Panc1 (cell line): ENCODE measurements at places on chromosomes 13 and 19. TPM values are rescaled to one million over a fixed set of nuclear protein-coding genes. Genes with fewer than 3 reads are reported as not detected.

DDX39A gene
- 117 TPM for total RNA-seq

SIGLEC9 gene
- total RNA-seq, result not detected

CCDC61 gene
- total RNA-seq, result 17.9 TPM

CGB8 gene
- total RNA-seq, result not detected

ZNF136 gene
- 4.6 TPM for total RNA-seq

TMEM38A gene
- 8.4 TPM for total RNA-seq

ZNF837 gene
- 1.6 TPM for total RNA-seq

MEIOSIN gene
- total RNA-seq, result not detected

GRCh38 chr19:54096617-54097106, 3.9 kb downstream of the OSCAR start:
- no peak for DNase-seq

- DNase-seq, result no peak
Observed at GRCh38 chr13:67097892-67098452, 132.2 kb downstream of the PCDH9 start.

GRCh38 chr13:97921176-97921816, 32.2 kb upstream of the IPO5 start:
- no peak for DNase-seq

GRCh38 chr13:112434032-112434431, 57.9 kb downstream of the SPACA7 start:
- no peak for DNase-seq

DNA sequence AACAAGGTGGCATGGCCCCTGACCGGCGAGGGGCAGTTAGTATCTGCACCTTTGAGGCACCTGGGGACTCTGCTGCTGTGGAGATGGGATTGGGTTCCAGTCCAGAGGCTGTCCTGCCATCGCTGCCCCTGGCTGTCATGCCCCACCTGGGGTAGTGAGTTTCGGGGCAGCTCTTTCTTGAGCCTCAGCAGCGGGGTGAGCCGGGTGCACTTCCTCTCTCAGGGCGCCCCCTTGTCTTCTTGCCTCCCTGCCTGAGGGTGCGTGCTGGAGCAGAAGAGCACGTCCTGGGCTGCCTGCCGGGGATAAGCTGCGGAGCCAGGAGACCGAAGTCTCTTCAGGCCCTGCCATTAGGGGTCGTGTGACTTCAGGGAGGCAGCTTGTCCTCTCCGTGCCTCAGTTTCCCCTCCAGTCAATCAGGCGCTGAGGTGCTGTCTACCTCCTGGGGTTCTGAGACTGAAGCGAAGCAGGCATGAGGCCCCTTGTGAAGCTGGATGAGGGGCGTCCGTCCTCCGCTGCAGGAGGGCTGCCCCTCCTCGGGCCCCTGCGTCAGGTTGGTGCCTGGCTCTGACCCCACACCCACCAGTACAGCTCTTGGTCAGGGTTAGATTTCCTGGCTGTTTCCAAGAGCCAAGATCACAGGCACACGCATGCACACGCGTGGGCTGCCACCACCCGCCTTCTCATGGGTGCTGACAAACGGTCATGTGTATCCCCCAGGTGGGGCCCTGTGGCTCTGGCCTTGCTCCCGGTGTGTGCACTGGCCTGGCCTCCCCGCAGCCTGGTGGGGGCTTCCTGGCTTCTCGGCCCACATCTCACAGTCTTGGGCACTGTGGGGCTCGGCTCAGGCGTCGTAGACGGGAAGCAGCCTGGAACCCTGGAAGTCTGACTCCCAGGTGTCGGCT, 8.3 kb downstream of the GNA11 start:
- no peak for DNase-seq

- peak; percentile 32 for DNase-seq
Observed at GRCh38 chr13:112443995-112444311, 67.8 kb downstream of the SPACA7 start.

- no peak for DNase-seq
Observed at GRCh38 chr19:38744298-38744681, at the start of gene CAPN12. TSS of gene CAPN12 (minus strand) at chr19:38744474. CDS start at chr19:38744165, 309 bp downstream.

DNA sequence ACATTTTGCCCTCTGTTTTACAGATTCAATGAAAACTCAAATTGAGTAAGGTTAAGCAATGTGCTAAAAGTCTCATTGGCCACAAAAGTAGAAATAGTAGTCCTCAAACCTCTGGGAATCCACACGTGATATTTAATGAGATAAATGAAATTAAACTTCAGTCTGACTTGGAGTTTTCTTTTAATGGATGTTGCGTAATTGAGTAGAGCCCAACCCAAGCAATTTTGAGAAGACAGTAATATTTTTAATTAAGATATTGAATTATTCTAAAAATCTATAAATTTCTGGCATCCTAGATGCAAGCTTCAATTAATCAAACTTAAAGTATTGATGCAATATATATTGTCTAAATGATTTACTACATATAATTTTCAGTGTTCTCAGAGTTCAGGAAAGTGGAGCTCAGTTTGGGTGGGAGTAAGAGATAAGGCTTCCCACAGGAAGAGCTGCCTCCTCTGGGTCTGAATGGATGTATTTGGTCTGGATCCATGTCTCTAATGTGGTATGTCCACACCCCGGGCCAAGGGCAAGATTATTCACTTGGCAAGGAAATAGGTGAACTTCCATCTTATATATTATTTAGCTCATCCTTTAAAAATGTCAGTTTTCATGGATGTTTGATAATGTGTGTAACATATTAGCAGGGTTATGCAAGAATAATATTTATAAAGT, 6.9 kb downstream of the MBNL2 start:
- DNase-seq, result no peak

DNA sequence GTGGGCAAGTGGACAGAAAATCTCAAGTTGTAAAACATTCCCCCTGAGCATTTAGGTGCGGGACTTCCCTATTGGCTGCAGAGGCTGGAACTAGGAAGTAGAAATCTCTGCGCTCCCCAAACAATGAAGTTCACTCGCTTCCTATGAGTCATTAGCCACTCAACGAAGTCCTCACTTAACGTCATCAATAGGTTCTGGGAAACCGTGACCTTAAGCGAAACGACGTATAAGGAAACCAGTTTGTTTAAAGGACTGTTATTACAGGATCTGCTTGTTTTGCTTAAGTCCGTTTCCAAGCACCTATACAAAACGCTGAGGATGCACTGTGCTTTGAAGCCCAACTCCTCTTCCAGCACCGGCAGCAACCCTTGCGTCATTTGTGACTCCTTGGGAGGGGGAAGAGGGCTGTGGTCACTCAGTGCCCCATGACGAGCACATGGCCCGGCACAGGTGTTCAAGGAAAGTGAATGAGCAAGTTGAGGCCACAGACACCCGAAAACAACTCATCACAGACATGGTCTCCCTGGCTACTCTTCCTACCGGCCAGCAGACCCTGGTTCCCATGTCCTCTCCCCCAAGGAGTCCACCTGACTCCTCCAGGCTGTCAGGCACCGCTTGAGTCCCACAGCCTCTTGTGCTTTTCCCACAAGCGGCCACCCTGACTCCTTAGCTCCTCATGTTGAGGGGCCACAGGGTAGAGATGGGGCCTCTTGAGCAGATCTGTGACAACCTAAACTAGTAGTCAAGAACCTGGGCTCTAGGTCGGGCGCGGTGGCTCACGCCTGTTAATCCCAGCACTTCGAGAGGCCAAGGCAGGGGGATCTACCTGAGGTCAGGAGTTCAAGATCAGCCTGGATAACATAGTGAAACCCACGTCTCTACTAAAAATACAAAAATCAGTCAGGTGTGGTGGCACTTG, 4.8 kb downstream of the RPS16 start:
- peak; percentile 100 for DNase-seq

GRCh38 chr19:38464421-38465082, 31.1 kb downstream of the RYR1 start:
- DNase-seq, result no peak

DNA sequence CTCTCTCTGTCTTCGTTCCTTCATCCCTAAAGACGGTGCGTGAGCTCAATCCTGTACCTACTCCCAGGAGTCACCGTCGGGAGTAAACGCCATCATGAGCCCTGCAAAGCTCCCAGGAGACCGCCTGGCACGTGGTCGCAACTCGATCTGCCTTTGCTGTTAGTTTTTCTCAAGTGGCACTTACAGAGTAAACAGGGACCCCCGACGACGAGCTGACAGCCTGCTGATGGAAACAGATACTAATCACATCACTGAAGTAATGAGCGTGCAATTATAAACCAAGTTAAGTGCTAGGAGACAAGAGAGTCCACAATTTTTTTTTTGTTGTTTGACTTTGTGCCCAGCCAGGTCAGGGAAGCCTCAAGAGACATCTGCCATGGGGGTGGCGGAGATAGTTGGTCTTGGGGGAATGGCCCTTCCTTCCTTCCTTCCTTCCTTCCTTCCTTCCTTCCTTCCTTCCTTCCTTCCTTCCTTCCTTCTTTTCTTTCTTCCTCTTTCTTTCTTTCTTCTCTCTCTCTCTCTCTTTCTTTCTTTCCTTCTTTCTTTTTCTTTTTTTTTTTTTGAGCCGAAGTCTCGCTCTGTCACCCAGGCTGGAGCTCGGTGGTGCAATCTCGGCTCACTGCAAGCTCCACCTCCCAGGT, 23.6 kb downstream of the CACNG6 start:
- DNase-seq, result no peak

DNA sequence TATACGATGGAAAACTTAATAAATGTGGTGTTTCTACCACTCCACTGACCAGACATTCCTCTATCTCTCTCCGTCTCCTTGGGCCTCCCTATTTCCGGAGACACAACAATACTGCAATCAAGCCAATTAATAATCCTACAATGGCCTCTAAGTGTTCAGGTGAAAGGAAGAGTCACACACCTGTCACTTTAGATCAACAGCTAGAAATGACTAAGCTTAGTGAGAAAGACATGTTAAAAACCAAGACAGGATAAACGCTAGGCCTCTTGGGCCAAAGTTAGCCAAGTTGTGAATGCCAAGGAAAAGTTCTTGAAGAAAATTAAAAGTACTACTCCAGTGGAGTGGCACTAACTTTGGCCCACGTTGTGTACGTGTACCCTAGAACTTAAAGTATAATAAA, 22.5 kb downstream of the ZDHHC20 start:
- DNase-seq, result no peak

- no peak for DNase-seq
Observed at GRCh38 chr19:17180997-17181702, 34.0 kb upstream of the USE1 start.

DNA sequence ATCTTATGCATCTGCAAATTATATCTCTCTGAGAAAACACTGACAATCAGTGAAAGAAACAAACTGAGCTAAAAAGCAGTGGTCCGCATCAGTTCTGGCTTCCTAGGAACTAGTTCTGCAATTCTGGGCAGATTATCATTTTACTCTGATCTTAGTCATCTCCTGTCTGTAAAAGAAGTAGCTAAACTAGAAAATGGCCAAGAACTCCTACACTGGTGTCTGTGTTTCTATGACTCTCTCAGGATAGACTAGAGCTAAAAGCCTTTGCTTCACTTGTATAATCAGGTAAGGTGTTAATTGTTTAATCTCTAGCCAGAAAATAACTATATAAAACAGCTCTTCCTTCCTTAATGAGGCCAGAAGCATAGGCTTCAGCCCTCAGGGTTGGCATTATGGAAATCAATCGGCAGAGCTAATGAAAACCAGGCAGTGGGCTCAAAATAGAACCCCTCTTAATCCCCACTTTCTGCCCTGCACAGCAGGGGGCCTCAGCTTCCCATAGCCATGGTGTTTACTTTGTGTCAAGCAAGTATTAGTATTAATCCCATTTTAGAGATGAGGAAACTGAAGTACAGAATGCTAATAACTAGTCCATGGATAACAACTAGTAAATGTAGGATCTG, 459.2 kb downstream of the FGF14 start:
- DNase-seq, result no peak

DNA sequence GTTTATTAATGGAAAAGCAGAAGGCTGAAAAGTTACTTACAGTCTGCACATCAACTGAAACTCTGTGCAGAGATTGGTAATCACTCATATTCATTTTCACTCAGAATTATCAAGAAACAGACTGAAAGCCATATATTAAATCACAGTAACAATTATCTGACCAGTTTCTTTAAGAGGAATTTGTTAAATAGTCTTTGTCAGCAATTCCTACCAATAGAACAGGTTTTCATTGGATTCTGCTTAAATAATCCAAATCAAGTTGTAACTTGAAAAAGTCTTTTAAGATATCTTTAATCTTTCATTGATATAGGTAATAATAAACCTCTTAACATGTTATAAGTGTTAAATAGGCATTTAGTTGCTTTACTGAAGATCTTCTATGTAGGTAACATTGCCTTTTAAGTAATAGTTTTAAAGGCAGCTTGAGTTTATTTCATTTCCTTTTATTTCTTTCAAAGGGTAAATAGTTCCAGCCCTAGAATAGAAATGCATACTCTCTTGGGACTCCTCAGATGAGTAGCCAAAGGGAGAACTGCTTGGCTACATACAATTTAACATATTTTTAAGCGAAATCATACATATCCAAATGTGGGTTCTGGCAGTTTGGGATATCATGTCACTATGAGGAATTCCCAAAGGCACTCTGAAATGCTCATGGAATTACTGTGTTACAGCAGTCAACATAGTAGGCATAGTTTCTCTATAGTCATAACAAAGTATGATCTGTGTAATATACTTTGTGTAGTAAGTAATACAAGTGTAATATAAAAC, 326.0 kb upstream of the SPRY2 start:
- no peak for DNase-seq

- DNase-seq, result no peak
Observed at GRCh38 chr19:31512181-31512970, 163.1 kb upstream of the TSHZ3 start.

- no peak for DNase-seq
Observed at GRCh38 chr13:76775088-76775740, 111.0 kb downstream of the KCTD12 start.

GRCh38 chr19:5542665-5543064, 25.1 kb downstream of the TINCR start:
- DNase-seq, result no peak
